ENCODE measurements at places on chromosomes 2 and 18. TPM values are rescaled to one million over a fixed set of nuclear protein-coding genes. Genes with fewer than 3 reads are reported as not detected.

DNA sequence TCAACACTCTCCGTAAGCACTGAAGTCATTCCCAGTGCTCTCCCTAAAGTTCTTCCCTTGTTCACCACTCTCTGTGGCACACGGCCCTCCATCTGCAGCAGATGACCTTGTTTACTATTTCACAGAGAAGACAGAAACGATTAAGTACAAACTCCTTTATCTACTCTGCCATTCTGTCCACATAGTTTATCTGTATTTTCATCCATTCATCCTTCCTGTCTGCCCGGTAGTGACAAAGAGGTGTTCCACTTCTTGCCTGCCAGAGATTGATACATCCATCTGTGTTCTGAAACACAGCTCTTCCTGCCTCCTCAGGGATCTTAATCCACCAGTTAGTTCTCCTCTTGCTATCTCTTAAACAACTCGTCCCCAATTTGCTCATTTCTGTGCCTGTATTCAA, 77.9 kb upstream of the CD226 start:
- no peak for DNase-seq

- no peak for DNase-seq
These were observed 447.3 kb downstream of the XIRP2 start for GRCh38 chr2:167335541-167335992.

GRCh38 chr2:122595065-122595464, 839.6 kb downstream of the TSN start:
- DNase-seq = no peak

DNA sequence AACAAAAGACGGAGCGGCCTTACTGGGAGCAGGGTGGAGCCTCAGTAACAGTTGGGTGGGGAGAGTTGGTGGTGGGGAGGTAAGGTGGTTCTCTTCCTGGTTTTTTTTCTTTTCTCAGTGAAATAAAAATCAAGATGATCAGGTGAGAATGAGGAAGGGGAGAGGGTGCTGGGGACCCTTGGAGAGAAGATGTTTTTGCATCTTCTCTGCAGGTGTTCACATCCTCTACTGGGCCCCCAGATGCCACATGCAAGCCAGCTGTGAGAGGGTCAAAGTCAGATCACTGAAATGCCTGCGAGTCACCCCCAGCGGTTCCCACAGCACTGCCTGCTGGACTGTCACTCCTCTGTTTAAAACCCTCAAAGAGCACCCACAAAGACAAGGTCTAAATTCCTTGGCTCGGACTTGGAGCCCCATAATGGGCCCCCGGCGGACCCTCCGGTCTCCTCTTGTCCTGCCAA, 69.8 kb upstream of the FHL2 start:
- DNase-seq = no peak

- no peak for DNase-seq
These were observed 7.5 kb downstream of the PARD6G start for GRCh38 chr18:80239830-80240229.

DNA sequence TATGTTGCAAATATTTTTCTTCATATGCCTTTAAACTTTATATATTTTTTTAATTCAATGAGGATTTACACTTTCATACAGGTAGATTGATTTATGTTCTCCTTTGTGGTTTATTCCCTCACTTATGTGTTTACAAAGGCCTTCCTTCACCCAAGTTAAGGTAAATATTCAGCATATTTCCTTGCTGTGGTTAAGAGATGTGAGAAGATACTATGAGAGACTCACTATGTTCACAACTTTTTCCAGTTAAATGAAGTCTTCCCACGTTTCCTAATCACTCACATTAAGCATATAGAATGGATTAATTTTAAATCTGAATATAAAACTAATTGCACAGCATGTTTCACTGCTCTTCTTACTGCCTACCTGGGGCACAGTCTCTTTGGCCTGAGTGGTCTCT, 597 bp downstream of the PECR start:
- DNase-seq = no peak

DNA sequence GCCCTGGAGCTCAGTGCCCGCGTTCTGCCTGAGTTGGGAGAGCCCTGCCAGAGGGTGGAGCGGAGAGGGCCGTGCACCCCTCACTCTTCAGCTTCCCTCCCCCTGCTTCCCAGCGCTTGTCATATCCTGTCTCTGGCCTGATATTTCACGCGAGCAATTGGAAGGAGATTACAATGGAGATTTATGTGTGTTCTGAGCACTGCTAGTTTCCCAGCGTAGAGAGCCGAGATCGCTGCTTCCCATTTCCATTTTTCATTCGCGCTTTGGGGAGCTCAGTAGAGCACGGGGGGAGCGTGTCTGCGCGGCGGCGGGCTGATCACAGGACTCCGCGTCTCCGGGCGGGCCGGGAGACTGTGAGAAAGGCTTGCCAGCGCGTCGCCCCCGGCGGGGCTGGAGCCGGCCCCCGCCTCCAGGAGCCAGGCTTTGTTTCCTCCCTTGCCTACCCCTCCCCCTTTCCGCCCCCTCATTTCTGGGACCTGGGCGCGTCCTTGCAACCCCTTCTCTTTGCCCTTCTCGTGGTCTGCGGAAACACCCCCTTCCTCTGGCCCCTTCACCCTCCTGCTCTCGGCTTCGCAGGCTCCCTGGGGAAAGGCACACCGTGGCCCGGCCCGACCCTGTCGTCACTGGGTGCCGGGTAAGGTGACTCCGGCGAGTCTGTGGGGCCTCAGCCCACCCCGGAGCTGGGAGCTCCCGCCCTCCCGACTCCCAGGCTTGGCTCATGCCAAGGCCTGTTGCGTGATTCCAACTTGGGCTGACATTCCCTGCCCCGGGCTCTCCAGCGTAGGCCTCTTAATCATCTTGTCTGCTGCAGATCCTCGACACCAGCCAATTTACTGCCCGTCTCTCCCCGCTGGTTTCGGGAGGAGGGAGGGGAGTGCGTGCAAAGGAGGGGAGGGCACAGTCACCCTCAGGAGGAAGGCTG, 5.8 kb downstream of the DLX2 start:
- DNase-seq = no peak

GRCh38 chr2:155645791-155646190, 686.7 kb downstream of the NR4A2 start:
- DNase-seq = no peak

DNA sequence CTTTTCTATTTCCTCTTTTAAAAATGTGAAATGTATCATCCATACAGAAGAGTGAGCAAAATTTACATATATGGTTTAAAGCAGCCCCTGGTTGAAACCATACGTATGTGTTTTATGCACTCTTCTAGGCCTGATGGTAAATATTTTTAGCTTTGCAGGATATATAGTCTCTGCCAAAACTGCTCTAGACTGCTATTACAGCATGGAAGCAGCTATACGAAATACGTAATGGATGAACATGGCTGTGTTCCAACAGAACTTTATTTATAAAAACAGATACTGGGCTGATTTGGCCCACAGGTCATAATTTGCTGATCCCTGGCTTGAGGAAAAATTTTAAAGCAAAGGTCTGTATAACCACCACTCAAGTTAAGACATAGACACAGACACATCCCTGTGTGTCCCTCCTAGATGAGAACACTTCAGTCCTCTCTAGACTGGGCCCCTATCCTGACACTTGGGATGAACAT, 42.5 kb upstream of the ATP8B1 start:
- no peak for DNase-seq

DNA sequence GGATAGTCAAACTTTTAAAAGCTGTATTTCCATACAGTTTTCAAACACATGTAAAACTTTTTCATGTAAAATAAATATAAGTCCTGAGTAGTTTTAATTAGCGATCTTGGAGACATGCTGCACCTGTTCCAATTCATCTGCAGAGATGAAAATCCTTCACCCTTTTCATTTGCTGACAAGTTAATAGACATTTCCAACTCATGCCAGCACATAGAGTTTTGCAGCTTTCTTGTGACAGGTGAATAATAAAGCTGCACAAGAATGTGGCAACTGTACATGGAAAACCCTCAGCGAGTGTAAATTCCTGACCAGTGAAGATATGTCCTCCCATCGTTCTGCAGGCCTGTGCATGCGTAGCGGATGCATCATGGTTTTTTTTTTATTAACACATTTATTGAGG, 771.4 kb downstream of the TDRD15 start:
- DNase-seq = no peak

DNA sequence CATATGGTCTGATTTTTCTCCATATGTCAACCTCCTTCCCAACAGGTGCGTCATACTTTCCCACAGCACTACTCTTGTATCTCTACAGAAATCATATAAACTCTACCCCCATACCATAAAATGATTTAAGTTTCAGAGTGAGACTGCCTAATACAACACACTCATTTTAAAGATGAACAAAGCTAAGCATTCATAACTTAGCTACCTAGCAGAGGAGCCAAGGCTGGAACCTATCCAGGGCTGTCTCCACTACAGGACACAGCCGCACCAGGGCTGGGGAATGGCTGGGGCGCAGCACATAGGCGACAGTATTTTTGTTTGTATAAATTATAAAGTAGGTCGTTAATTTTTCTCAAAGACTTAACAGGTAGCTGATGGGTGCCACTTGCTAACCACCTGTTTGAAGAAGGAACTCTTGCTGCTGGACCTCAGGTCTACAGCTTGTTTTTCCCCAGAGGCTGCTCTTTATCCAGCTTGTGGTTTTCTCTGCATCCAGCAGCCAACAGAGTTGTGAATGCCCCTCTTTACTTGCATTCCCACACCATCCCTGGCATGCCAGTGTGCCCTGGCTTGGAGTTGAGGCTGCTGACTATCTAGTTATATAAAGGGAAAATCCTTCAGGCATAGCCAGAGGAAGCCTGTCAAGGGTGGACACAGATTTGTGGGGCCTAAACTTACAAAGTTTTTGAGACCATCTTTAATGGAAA, 62.0 kb downstream of the HNRNPLL start:
- DNase-seq = no peak

DNA sequence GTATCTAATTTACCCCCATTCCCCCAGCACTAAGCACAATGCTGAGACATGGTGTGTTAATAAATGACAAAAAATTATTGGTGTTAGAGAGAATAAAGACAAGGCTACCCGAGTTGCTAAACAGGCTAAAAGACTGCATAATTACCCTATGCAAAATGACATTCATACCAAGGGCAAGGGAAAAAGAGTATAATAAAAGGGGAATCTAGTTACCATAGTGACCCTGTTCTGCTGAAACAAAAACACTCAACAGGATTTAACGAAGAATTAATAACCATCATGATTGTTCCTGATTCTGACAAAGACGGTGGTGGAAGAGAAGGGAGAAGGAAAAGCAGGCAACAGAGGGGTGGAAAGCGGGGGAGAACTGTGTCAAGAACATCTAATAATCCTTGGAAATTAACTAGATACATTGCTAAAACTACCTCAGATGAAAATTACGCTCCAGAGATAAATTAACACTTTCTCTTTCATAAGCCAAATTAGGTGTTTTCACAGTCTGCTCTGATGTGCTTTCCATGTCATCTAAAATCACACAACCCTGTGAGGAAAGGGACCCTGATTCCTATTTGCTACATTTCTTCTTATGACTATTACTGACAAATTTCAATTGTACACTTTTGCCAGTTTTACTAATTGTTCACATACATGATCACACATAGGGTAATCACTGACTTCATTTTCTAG, 25.5 kb downstream of the TTR start:
- DNase-seq = no peak

GRCh38 chr18:8611916-8612576, 2.8 kb downstream of the RAB12 start:
- no peak for DNase-seq

DNA sequence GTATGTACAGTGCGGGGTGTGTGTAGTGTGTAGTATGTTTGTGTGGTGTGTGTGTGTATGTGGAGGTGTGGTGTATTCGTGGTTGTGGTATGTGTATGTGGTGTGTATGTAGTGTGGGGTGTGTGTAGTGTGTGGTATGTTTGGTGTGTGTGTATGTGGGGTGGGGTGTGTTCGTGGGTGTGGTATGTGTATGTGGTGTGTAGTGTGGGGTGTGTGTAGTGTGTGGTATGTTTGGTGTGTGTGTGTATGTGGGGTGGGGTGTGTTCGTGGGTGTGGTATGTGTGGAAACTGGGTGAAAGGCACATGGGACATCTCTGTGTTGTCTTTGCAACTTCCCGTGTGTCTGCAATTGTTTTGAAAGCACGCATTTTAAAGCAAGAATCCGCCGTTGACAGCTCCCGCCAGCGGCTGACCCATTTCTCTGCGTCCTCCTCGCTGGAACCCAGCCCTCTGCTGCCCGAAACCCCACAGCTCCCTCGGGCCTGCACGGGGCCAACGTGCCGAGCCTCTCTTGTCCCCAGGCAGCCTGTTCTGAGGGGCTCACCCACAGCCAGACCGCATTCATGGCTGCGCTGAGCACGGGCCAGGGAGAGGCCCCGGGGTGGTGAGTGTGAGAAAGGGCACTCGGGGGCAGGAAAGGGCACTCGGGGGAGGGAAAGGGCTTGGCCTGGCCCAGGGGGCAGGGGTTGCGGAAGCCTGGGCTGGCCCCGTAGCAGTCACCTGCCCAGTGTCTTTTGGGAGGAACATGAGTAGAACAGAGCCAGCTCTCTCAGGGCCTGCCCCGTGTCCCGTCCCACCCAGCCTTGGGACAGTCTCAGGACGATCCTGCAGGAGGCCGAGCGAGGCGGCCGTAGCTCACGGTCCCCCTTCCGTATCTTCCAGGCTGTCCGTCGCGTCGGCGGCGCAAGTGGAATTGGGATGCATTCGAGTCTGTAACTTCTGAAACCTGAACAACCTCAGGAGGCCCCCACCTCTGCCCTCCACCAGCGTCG, 61.4 kb downstream of the TWIST2 start:
- no peak for DNase-seq

- peak; percentile 18 for DNase-seq
These were observed 264.7 kb downstream of the CCDC85A start for GRCh38 chr2:56448403-56449001.

- no peak for DNase-seq
These were observed 1.2 kb downstream of the YPEL5 start for GRCh38 chr2:30147715-30148610.

DNA sequence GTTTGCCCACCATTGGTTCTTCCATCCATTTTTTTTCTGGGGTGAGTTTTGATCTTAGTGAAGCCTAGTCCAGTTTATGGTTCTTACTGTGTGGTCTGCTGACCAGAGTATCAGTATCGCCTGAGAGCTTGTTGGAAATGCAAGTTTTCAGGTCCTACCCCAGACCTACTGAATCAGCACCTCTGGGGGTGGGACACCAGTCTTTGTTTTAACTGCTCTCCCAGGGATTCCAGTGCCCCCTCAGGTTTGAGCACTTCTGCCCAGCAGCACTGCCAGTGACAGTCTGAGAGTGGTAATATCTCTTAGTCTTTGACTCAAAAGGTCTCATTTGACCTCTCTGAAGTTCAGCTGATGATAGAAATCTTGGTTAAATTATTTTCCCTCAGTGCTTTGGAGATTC, 269.3 kb downstream of the ALPK2 start:
- no peak for DNase-seq

DNA sequence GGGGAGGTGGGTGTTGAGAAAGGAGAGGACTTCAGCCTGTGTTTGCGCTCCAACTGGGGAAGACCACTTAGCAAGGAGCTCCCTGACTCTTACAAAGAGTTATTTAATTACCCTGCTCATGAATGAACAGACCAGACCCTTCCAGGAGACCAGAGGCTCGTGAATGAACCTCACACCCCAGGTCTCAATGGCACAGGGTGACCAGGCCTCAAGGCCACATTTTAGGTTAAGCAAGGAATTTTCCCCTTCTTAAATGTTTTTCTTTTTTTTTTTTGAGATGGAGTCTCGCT, 25.3 kb downstream of the SMAD7 start:
- DNase-seq = no peak

- no peak for DNase-seq
These were observed 55.7 kb downstream of the KLHL14 start for GRCh38 chr18:32717126-32717525.

MDH1B gene
- polyA plus RNA-seq = 0.76 TPM

CPO gene
- polyA plus RNA-seq = not detected

TSN gene
- polyA plus RNA-seq = 41.6 TPM

SNED1 gene
- 1.8 TPM for polyA plus RNA-seq

IGFBP2 gene
- polyA plus RNA-seq = 142 TPM

ANKRD29 gene
- 4.7 TPM for polyA plus RNA-seq

ABI2 gene
- 36.1 TPM for polyA plus RNA-seq

CYP26B1 gene
- polyA plus RNA-seq = 0.27 TPM

ALK gene
- polyA plus RNA-seq = not detected
